ENCODE measurements at places on chromosomes 13 and 19. TPM values are rescaled to one million over a fixed set of nuclear protein-coding genes. Genes with fewer than 3 reads are reported as not detected.

ADGRE1 gene
- total RNA-seq, result not detected

ADAT3 gene
- 18.7 TPM for total RNA-seq

ZNF8 gene
- 6.6 TPM for total RNA-seq

ADPRHL1 gene
- 7.0 TPM for total RNA-seq

LHB gene
- total RNA-seq, result not detected

EMP3 gene
- total RNA-seq, result 13.1 TPM

CYP2F1 gene
- not detected for total RNA-seq

APOC1 gene
- 34.8 TPM for total RNA-seq

SYNE4 gene
- not detected for total RNA-seq

NRTN gene
- total RNA-seq, result 0.82 TPM

DNA sequence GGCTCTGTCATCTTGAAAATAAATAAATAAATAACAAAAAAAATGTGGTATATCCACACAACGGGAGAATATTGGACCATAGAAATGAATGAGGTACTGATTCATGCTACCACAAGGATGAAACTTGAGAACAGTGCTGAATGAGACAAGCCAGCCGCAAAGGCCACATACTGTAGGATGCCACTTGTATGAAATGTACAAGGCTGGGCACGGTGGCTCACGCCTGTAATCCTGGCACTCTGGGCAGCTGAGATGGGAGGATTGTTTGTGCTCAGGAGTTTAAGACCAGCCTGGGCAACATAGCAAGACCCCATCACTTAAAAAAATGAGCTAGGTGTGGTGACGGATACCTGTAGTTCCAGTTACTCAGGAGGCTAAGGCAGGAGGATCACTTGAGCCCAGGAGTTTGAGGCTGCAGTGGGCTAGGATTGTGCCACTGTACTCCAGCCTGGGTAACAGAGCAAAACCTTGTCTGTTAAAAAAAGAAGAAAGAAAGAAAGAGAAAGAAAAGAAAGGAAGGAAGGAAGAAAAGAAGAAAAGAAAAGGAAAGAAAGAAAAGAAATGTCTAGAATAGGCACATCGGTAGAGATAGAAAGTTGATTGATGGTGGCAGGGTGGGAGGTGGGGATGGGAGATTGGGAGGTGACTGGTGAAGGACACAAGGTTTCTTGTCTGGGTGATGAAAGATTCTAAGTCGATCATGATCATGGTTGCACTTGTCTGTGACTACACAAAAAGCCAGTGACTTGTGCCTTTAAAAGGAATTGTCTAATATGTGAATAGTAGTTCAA is 20.3 kb downstream of the HPN start:
- no peak overlapping the region for H3K27ac ChIP-seq
- no peaks in the 10 kb centered on the region for H3K36me3 ChIP-seq
- no peak overlapping the region for H3K4me3 ChIP-seq
- DNase-seq, result no peak
- no peaks in the 10 kb centered on the region for H3K27me3 ChIP-seq
- no peaks in the 10 kb centered on the region for H3K4me1 ChIP-seq

- H3K4me3 ChIP-seq, result no peak overlapping the region
- no peaks in the 10 kb centered on the region for H3K4me1 ChIP-seq
- no peak overlapping the region for H3K27ac ChIP-seq
- H3K36me3 ChIP-seq, result peaks cover 6% of the 10 kb centered on the region
- no peak for DNase-seq
- H3K27me3 ChIP-seq, result peaks cover 54% of the 10 kb centered on the region
These were observed 1.5 kb downstream of the CERS1 start for GRCh38 chr19:18894254-18895037.

DNA sequence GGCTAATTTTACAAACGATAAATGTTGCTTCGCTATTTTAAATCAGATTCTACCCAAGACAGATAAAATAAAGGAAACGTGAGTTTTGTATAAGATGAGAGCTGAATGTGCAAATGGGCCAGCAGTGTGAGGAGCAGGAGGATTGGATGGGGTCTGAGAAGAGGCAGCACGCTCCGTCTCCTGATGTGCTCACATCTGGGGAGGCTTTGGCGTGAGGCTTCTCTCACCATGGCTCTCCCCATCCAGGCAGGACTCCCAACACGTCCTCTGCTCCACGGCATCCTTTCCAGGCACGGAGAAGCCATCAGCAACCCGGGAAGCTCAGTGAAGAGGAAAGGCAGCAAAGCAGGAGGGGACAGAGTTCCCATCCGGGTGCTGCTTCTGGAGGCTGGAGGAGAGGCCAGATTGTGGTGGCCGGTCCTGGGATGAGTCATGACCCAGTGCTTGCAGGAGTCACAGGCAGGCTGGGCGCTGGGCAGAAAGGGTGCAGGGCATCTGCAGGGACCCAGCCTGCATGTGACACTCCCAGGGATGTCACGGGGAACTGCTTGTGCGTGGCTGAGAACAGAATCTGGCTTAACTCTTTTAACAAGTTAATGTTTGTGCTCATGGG is 47.5 kb downstream of the ZNF536 start:
- peaks cover 4% of the 10 kb centered on the region for H3K27me3 ChIP-seq
- H3K36me3 ChIP-seq, result no peaks in the 10 kb centered on the region
- no peak overlapping the region for H3K4me3 ChIP-seq
- no peak for DNase-seq

DNA sequence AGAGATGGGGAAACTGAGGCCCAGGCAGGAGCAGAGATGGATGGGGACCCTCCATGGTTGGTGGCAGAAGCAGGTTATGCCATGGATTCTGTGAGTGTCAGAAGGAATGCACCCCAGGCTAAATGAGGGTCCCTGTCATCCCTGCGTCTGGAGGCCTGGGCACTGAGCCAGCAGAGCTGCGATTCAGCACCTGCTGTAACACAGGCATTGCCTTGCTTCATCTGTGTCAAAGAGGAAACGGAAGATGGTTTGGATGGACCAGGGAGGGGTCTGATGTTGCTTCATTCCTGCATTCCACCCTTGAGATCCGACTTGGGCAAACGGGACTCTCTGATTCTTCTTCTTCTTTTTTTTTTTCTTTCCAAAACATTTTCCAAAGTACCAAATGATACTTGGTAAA is 1.2 kb downstream of the C5AR1 start:
- DNase-seq, result no peak
- H3K27me3 ChIP-seq, result peaks cover 9% of the 10 kb centered on the region
- H3K4me1 ChIP-seq, result no peaks in the 10 kb centered on the region
- H3K27ac ChIP-seq, result peak overlapping the region; percentile 21
- peak overlapping the region; percentile 14 for H3K4me3 ChIP-seq
- no peaks in the 10 kb centered on the region for H3K36me3 ChIP-seq

DNA sequence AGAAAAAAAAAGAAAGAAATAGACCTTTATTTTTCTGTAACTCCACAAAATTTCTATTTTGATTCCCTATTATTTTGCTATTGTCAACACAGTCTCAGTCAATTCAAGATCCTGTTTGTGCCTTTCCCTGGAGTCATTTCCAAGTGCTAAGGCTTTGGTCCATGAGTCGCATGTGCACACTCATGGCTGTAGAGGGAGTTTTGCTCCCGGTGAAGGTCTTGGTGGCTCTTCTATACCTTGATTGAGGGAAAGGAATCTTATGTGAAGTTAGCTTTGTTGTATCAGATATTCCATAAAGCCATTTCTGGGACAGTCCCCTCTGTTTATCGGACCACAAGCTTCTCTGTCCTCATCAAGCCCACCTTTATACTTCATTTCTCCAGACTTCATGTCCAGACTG is 58.7 kb upstream of the ALOX5AP start:
- H3K27me3 ChIP-seq, result no peaks in the 10 kb centered on the region
- peaks cover 9% of the 10 kb centered on the region for H3K4me1 ChIP-seq
- no peak overlapping the region for H3K27ac ChIP-seq
- H3K36me3 ChIP-seq, result no peaks in the 10 kb centered on the region
- no peak overlapping the region for H3K4me3 ChIP-seq

DNA sequence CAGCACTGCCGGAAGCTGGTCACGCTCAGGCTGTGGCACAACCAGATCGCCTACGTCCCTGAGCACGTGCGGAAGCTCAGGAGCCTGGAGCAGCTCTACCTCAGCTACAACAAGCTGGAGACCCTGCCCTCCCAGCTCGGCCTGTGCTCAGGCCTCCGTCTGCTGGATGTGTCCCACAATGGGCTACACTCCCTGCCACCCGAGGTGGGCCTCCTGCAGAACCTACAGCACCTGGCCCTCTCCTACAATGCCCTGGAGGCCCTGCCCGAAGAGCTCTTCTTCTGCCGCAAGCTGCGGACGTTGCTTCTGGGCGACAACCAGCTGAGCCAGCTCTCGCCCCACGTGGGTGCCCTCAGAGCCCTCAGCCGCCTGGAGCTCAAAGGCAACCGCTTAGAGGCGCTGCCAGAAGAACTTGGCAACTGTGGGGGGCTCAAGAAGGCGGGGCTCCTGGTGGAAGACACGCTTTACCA is 3.2 kb upstream of the MAP2K7 start:
- no peaks in the 10 kb centered on the region for H3K36me3 ChIP-seq
- no peak overlapping the region for H3K27ac ChIP-seq
- no peaks in the 10 kb centered on the region for H3K27me3 ChIP-seq

DNA sequence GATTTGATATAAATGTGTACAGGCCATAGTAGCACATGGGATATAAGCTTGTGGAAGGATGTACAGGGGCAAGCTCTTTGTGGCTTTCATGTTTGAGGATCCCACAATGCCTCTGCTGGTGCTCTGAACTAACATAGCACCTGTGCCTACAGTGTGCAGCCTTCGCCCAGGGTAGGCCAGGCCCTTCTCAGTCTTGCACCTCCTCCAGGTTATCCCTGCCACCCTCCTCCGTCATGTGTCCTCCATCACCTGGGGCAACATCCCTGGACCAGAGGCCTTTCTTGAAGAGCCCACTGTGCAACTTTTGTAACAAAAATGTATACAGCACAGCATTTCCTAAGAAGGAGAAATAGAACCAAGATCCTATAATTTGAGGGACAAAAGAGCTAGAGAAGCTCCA is 306.8 kb downstream of the IRS2 start:
- H3K27me3 ChIP-seq, result no peaks in the 10 kb centered on the region
- no peak overlapping the region for H3K4me3 ChIP-seq
- H3K4me1 ChIP-seq, result no peaks in the 10 kb centered on the region

DNA sequence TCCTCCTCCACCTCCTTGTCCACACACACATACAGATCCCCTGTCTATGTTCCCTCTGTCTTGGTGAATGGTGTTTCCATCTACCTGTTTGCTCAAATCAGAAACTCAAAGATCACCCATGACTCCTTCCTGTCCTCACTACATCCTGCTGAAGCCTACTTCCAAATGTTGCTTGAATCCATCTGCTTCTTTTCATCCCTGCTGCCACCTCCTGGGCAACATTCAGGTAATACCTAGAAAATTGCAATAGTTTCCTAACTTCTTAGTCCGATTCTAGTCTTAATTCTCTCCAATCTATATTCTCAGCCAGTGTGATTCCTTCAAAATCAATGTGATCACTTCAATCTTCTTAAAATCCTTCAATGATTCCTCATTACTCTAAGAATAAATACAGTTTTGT is 155.5 kb upstream of the STARD13 start:
- H3K27me3 ChIP-seq, result no peaks in the 10 kb centered on the region
- H3K36me3 ChIP-seq, result no peaks in the 10 kb centered on the region
- no peak overlapping the region for H3K27ac ChIP-seq
- peak; percentile 48 for DNase-seq

GRCh38 chr19:14686411-14686810 is 3.4 kb upstream of the ZNF333 start:
- H3K4me3 ChIP-seq, result no peak overlapping the region
- H3K27me3 ChIP-seq, result no peaks in the 10 kb centered on the region
- H3K27ac ChIP-seq, result no peak overlapping the region
- H3K36me3 ChIP-seq, result no peaks in the 10 kb centered on the region

DNA sequence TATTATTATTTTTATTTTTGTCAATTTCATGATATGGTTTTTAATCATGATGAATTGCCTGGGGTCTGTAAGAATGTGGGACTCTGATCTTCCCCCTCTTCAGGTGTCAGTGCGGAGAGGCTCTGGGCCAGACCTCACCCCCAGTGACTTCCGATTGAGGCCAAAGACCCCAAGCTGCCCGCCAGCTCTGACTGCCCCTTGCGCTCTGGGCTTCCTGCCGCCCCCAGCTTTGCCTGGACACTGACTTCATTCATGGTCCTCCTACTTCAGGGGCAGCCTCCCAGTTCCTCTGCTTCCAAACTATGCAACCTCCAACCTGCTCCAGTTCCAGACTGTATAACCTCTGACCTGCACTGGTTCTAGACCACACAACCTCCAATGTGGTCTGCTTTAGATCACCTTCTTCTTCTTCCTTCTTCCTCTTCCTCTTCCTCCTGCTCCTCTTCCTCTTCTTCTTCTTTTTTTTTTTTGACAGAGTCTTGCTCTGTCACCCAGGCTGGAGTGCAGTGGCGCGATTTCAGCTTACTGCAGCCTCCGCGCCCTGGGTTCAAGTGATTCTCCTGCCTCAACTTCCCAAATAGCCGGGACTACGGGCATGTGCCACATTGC is 6.7 kb upstream of the PPP5C start:
- no peaks in the 10 kb centered on the region for H3K36me3 ChIP-seq
- no peak for DNase-seq
- H3K27me3 ChIP-seq, result no peaks in the 10 kb centered on the region
- no peak overlapping the region for H3K4me3 ChIP-seq

- no peaks in the 10 kb centered on the region for H3K27me3 ChIP-seq
- H3K4me1 ChIP-seq, result no peaks in the 10 kb centered on the region
- DNase-seq, result no peak
- H3K27ac ChIP-seq, result no peak overlapping the region
- no peaks in the 10 kb centered on the region for H3K36me3 ChIP-seq
These were observed 159.9 kb downstream of the MZT1 start for GRCh38 chr13:72567566-72567965.

DNA sequence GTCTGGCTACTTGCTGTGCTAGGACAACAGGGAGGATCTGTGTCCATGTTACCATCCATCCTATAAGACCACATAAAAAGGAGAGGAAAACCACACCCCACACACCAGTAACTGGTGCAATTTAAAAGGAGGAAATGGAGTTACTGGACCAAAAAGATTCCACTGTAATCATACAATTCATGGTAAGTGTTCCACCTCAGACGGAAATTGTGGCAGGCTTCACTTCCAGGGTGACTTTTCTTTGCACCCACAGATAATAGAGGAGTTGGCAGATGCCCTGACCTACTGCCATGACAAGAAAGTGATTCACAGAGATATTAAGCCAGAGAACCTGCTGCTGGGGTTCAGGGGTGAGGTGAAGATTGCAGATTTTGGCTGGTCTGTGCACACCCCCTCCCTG is 2.4 kb downstream of the AURKC start:
- H3K4me1 ChIP-seq, result no peaks in the 10 kb centered on the region
- no peak for DNase-seq
- H3K4me3 ChIP-seq, result no peak overlapping the region
- H3K36me3 ChIP-seq, result no peaks in the 10 kb centered on the region
- no peaks in the 10 kb centered on the region for H3K27me3 ChIP-seq
